ENCODE measurements at places on chromosomes 1 and 21.

- no peak for DNase-seq
- no peak overlapping the region for H3K27ac ChIP-seq
- H3K4me3 ChIP-seq: no peak overlapping the region
Measured at GRCh38 chr1:94029130-94029993, 91.6 kb downstream of the ABCA4 start.

DNA sequence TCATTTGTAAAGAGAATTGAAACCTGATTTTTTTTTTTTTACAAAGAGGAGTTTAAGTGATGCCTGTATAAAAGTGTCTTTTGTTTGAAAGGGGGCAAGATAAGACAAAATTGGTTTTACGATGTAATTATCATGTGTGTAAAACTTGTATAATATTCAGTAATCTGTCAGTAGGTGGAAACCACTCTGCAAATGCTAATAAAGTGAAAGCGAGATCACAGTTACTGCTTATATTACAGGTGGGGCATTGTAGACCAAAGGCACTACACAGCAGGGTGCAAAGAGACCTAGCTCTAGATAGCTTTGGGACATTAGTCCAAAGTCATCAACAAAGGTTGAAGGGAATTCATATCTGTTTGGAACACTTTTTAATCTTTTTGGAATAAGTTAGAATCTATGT lies 174.2 kb downstream of the LHX8 start:
- H3K4me1 ChIP-seq: peaks cover 6% of the 10 kb centered on the region
- H3K4me3 ChIP-seq: no peak overlapping the region
- no peaks in the 10 kb centered on the region for H3K27me3 ChIP-seq
- no peaks in the 10 kb centered on the region for H3K36me3 ChIP-seq

DNA sequence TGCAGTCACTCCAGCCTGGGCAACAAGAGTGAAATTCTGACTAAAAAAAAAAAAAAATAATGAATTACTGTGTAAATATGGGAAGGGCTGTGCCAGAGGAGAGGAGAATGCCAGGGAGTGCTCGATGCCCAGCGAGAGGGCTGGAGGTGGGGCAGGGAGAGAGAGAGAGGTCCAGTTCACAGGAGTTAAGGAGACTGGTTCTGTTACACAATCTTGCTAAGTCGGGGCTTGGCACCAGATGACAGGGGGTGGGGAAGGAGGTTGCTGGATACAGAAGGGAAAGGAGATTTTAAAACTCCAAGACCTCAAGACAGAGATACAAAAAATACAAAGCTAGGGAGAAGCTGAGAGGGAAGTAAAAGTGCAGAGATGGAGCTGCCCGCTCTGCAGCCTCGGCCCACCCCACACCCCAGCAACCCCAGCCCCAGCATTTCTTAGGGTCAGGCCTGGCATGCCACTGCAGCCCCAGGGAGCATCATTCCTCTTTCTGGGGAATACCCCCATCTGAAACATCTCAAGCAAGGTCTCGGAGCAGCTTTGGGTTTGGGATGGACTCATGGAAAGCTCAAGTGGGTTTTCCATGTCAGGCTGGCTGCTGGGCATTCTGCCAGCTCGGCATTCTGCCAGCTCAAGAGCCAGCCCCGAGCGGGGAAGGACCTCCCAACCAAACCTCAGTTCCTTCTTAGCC lies 991 bp downstream of the SELENBP1 start:
- H3K36me3 ChIP-seq: no peaks in the 10 kb centered on the region
- no peak overlapping the region for H3K27ac ChIP-seq
- peaks cover 16% of the 10 kb centered on the region for H3K27me3 ChIP-seq
- no peak for DNase-seq

- peaks cover 3% of the 10 kb centered on the region for H3K36me3 ChIP-seq
- H3K27me3 ChIP-seq: peaks cover 72% of the 10 kb centered on the region
- DNase-seq: peak; percentile 72
- H3K27ac ChIP-seq: peak overlapping the region; percentile 76
- peaks cover 74% of the 10 kb centered on the region for H3K4me1 ChIP-seq
Measured at GRCh38 chr1:15345705-15346345, 63.9 kb upstream of the EFHD2 start.

DNA sequence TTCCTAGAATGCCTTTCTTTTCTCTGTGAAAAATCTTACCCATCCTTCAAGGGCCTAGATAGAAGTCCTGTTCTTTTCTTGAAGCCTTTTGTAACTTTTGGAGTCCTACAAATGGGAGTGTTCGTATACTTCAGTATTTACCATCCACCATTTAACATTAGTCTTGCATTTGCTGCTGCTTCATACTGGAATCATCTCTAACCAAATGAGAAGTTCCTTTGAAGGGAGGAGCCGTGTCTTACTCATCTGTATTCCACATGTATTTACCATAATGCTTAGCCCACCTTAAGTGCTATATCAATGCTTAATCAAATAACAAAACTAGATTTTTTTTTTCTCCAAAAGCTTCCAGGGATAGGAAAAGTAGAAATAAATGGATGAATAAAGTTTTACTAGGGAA lies 7.1 kb downstream of the PRDX6 start:
- H3K27me3 ChIP-seq: no peaks in the 10 kb centered on the region
- DNase-seq: no peak
- H3K36me3 ChIP-seq: peaks cover 80% of the 10 kb centered on the region
- no peak overlapping the region for H3K4me3 ChIP-seq
- peaks cover 20% of the 10 kb centered on the region for H3K4me1 ChIP-seq

GRCh38 chr1:38497921-38498656 lies 361.5 kb downstream of the RRAGC start:
- H3K4me3 ChIP-seq: no peak overlapping the region
- H3K27ac ChIP-seq: no peak overlapping the region
- DNase-seq: no peak
- peaks cover 8% of the 10 kb centered on the region for H3K4me1 ChIP-seq
- H3K36me3 ChIP-seq: no peaks in the 10 kb centered on the region

- H3K4me3 ChIP-seq: no peak overlapping the region
- H3K4me1 ChIP-seq: no peaks in the 10 kb centered on the region
- H3K36me3 ChIP-seq: no peaks in the 10 kb centered on the region
- H3K27me3 ChIP-seq: no peaks in the 10 kb centered on the region
- H3K27ac ChIP-seq: no peak overlapping the region
- DNase-seq: no peak
Measured at GRCh38 chr21:16509476-16509875, 779.7 kb downstream of the USP25 start.

GRCh38 chr1:175404177-175404576 lies 211.6 kb upstream of the KIAA0040 start:
- no peaks in the 10 kb centered on the region for H3K4me1 ChIP-seq
- H3K36me3 ChIP-seq: no peaks in the 10 kb centered on the region
- no peak overlapping the region for H3K27ac ChIP-seq

DNA sequence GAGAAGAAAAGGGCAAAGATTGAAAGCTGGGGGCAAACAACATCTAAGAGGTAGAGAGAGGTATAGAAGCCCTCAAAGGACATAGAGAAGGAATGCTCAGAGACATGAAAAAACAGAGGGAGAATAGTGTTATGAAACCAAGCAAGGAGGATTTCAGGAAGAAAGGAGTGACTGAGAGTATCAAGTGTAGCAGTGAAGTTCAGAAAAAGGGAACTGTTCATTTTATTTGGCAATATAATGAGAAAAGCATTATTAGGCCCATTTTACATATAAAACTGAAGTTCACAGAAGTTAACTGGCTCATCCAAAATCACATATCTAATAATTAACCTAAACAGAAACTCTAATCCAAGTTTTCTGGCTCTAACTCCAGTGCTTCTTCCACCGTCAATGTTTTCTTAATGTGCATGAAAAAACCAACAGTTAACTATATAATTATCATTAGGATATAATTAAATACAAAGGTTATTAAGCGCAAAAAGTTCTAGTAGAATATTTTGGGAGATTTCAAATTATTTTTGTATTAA lies 17.7 kb downstream of the NEXN start:
- no peak for DNase-seq
- H3K36me3 ChIP-seq: no peaks in the 10 kb centered on the region
- H3K4me3 ChIP-seq: no peak overlapping the region
- H3K27ac ChIP-seq: no peak overlapping the region
- no peaks in the 10 kb centered on the region for H3K27me3 ChIP-seq

DNA sequence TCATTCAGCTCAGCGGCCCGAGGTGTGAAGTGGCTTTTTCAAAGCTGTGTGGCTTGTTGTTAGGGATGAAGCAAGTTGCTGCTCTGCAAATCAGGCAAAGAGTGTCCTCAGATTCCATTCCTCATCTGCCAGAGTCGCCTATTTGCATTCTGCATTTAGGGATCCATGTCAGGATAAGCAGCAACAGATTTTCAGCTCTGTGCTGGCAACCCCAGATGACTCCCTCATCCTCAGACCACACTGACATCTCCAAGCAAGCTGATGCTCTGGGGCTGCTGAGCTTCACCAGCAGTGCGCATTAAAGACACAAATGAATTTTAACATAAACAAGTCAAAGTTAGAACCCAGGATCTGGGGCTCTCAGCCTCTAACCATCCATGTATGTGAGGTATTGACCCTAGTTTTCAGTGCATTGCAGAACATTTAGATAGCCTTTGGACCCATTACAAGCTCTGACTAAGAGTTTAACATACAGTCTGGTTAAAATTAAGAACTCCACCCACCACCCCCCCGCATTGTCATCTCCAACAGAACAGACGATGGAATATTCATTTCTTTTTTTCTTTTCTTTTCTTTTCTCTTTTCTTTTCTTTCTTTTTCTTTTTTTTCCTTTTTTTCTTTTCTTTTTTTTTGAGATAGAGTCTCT lies 10.9 kb downstream of the CFAP107 start:
- peaks cover 17% of the 10 kb centered on the region for H3K27me3 ChIP-seq
- H3K27ac ChIP-seq: no peak overlapping the region
- H3K36me3 ChIP-seq: no peaks in the 10 kb centered on the region
- no peak overlapping the region for H3K4me3 ChIP-seq
- DNase-seq: no peak

GRCh38 chr1:72431810-72432209 lies 149.5 kb upstream of the NEGR1 start:
- no peak overlapping the region for H3K4me3 ChIP-seq
- no peak for DNase-seq
- no peaks in the 10 kb centered on the region for H3K36me3 ChIP-seq
- no peak overlapping the region for H3K27ac ChIP-seq
- no peaks in the 10 kb centered on the region for H3K4me1 ChIP-seq

DNA sequence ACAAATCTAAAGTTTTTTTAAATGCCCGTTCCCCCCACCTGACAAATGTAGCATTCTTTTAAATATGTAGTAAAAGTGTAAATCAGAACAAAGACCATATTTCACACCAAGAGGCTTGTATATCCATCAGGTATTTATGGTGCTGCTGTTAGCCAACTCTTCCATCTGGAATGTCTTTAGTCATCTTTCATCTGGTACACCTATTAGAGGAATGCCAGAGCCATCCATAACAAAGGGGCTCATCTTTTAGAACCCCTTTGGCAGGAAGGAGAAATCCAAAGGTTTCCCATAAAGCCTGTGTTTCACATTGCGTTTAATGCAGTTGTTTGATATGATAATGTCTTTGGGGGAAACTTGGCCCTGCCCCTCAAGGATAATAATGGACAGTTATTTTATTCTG lies 79.3 kb upstream of the C1orf87 start:
- DNase-seq: no peak
- no peak overlapping the region for H3K27ac ChIP-seq
- H3K4me3 ChIP-seq: no peak overlapping the region
- H3K4me1 ChIP-seq: no peaks in the 10 kb centered on the region

- peaks cover 80% of the 10 kb centered on the region for H3K4me1 ChIP-seq
- peak within 1 kb of the TSS; percentile 92 for H3K4me3 ChIP-seq
- peak within 1 kb of the TSS; percentile 93 for H3K27ac ChIP-seq
- H3K36me3 ChIP-seq: peaks cover 55% of the 10 kb centered on the region
- DNase-seq: peak; percentile 82
Measured at GRCh38 chr21:44920694-44921604, at the start of gene ITGB2. Gene ITGB2, minus strand, starts transcription at chr21:44920899. Its CDS starts 10,117 bp downstream, at chr21:44910782.

GRCh38 chr1:198913667-198914066 lies 274.8 kb downstream of the PTPRC start:
- H3K27me3 ChIP-seq: no peaks in the 10 kb centered on the region
- peaks cover 60% of the 10 kb centered on the region for H3K36me3 ChIP-seq
- H3K4me3 ChIP-seq: no peak overlapping the region
- no peak overlapping the region for H3K27ac ChIP-seq

- H3K4me3 ChIP-seq: no peak overlapping the region
- no peaks in the 10 kb centered on the region for H3K27me3 ChIP-seq
- no peak overlapping the region for H3K27ac ChIP-seq
Measured at GRCh38 chr21:16455526-16455925, 725.7 kb downstream of the USP25 start.

DNA sequence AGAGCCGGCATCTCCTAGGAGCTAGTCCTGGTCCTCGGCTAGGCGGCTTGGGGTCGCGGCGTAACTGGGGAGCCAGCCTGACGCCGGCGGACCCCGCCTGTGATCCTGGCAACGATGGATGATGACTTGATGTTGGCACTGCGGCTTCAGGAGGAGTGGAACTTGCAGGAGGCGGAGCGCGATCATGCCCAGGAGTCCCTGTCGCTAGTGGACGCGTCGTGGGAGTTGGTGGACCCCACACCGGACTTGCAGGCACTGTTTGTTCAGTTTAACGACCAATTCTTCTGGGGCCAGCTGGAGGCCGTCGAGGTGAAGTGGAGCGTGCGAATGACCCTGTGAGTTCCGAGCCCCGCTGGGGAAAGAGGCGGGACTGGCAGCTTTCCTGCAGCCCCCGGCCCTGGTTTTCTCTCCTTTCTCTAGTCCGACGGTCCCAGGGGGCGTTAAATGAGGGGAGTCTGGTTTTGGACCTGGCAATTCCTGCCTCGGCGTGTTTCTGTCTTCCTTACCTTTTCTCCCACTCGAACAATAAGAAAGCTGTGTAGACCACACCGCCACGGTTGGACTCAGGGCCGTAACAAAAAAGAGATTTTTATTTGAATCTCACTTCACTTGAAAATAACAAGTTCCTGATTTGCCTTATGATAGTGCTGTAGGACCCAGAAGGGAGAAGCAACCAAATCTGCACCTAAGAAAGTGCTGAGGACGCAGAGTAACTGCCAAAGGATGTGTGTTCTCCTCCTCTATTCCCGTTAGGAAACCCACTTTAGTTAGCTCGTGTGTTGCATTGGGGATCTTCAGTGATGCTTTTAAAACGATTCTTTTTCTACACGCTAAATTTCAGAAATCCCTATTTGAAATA lies at the start of gene SPRTN:
TSS of gene SPRTN (plus strand) at position 24 of the 859 bp plus-strand sequence. CDS start at position 115, 91 bp downstream.
- H3K27me3 ChIP-seq: peaks cover 6% of the 10 kb centered on the region
- peaks cover 53% of the 10 kb centered on the region for H3K4me1 ChIP-seq
- DNase-seq: no peak
- H3K27ac ChIP-seq: peak within 1 kb of the TSS; percentile 98
- peaks cover 50% of the 10 kb centered on the region for H3K36me3 ChIP-seq

GRCh38 chr1:44036409-44037139 lies 5.3 kb upstream of the SLC6A9 start:
- H3K27ac ChIP-seq: no peak overlapping the region
- no peaks in the 10 kb centered on the region for H3K36me3 ChIP-seq
- peaks cover 12% of the 10 kb centered on the region for H3K4me1 ChIP-seq
- H3K27me3 ChIP-seq: peaks cover 15% of the 10 kb centered on the region

- H3K4me3 ChIP-seq: no peak overlapping the region
- H3K36me3 ChIP-seq: no peaks in the 10 kb centered on the region
Measured at GRCh38 chr1:53545663-53546408, 86.6 kb downstream of the DMRTB1 start.
